ENCODE measurements at places on chromosomes 5 and 9.

- no peak for DNase-seq
Observed at GRCh38 chr5:117295941-117296340, 721.3 kb upstream of the SEMA6A start.

DNA sequence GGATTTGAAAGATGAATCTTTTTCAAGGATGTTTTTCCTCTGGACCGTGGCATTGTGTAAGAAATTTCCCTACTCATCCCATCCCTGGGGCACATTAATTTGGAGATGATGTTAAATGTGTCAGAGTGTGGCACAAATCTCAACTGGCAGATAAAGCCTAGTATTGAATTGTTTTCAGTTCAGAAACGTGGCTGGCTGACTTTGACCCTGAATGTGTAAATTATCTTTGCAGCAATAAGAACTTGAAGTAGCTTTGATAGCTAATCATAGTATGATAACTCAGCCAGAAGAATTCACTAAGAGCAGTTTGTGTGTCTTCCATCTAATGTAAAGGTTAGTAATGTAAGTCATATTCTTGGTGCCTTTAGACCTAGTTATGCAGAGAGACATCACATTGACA, 238.4 kb upstream of the DMRT1 start:
- DNase-seq, result no peak

DNA sequence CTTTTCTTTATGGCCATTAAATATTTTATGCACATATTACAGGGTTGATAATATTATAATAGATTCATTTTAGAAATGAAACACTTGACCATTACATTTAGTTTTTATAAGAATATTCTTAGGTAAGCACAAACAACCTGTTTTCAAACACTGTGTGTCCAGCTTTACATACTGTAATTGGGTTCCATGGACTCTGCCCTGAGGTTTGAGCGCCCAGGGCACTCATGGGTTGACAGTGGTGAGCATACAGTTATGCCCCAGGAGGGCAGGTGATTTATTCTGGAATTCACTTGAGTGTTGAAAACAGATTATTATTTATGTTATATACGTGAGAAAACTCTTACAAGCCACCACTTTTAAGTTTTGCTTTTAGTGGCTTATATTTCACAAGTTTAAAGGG, 33.7 kb downstream of the TRIO start:
- DNase-seq, result no peak

- no peak for DNase-seq
Observed at GRCh38 chr5:148428848-148429247, 45.1 kb downstream of the FBXO38 start.

DNA sequence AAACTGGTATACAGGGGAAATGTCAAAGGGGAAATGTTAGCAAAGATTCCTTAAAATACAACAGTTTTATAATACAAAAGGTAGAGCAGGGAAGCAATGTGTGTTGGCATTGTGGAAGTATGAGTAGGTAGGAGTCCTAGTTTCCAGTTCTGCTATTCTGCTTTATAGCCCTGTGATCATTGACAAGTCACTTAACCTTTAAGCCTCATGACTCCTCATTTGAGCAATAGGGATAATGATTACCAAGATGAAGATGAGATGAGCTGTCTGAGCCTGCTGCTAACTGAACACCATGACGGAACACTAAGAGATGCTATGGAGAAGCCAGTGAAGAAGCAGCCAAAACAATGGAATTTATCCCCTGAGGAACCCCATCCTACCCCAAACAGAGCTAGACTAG, 251.7 kb downstream of the PAPPA start:
- no peak for DNase-seq

- DNase-seq, result no peak
Observed at GRCh38 chr5:147404706-147405105, 105.2 kb downstream of the DPYSL3 start.

- DNase-seq, result no peak
Observed at GRCh38 chr9:131468031-131468430, 34.7 kb upstream of the POMT1 start.

- DNase-seq, result no peak
Observed at GRCh38 chr9:137837345-137838278, 40.0 kb upstream of the CACNA1B start.

DNA sequence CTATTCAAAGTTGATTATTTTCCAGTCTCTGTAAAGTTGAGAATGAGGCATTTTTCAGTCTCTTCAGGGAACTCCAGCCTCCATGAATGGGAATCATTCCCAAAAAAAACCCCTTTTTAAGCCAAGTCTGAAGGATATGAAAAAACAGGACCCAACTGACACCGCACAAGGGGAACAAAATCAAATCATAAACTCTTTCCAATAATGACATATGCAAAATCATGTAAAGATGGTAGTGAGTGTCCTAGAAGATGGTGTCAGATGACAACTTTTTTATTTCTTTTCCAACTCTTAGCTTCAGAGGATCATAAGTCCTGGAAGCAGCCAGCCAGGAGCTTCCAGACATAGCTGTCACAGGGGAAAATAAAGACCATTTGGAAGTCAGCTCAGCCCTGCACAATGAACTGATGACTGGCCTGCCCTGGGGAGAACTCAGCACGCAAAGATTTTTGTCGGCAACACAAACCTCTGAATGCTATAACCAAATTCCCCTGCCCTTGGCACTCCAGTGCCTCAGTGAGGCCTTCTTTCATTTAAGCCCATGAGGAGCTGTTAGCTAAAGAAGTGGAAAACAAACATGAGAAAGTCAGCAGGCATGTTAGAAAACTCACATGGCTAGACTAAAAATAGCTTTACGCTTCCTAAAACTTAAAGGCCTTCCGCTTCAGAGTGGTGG, 85.4 kb downstream of the SLC1A3 start:
- DNase-seq, result no peak

DNA sequence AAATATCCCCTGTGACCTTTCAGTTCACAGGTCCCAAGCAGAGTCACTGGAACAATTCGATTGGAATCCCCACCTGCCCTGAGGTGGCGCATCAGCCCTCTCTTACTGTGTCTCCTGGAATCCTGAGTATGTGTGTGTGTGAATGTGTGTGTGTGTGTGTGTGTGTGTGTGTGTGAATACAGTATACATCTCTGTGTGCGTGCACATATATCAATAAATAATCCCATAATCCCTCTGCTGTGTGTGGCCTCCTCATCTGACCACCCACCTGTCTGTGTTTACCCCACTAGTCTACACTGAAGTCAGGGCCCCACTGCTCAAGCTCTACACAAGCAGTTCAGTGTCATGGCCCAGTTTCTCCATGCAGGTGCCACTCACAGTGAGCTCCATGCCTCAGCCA, 187.4 kb downstream of the ERCC6L2 start:
- DNase-seq, result no peak

DNA sequence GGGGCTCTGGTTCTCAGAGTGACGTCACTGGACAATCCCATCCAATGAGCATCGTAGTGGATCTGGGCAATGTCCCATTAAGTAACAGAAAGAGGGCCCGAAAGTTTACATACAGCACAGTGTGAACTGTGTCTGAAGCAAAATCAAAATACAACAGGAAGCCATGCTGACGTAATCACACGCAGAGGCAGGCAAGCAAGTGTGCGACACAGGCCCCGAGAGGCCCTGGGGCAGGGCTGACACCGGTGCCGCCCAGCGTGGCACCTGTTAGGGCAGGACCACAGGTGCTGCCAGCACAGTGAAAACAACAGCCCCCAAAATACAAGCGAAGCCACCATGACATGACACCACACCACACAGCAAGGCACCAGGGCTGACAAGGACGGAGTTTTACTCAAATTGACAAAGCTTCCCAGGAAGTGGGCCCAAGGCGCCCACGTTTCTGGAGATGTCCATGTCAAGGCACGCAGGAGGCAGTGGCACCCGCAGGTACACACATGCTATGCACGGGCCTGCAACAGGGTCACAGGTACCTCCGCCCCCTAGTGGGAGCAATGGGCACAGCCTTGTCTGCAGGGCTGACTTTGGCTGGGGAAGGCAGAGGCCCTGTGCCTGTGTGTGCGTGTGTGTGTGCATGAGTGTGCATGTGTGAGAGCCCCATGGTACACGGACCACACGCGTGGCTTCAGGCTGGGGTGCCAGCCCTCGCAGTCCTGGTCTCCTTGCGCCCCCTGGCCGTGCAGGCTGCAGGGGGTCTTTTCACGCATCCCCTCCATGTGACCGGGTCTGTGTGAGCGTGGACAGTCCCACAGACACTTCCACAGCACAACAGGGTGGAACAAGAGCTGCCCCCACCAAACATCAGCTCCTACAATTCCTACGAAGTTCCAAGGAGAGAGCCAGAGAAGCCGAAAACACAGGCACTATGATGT, 19.6 kb downstream of the QSOX2 start:
- DNase-seq, result peak; percentile 68

DNA sequence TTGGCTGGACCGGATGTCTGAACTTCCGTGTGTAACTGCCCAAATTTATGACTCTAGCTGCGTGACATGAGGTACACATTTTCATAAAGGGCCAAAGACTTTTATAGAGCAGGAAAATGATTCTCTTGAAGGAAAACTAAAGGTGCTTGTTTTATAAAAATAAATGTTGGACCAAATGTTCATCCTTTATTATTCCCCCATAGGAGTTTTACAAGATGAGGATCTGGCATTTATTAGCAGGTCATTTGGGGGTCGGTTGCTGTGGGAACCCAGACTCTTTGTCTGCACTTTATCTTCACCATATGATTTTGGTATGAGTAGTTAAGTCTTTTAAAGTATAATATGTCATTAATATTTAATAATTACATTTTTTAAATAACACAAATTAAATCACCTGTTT, 571.2 kb downstream of the EFNA5 start:
- no peak for DNase-seq

GRCh38 chr5:122078116-122079110, at the start of gene LOX:
LOX (minus strand) TSS chr5:122078259; CDS start chr5:122077985, 274 bp downstream.
- DNase-seq, result peak; percentile 62

DNA sequence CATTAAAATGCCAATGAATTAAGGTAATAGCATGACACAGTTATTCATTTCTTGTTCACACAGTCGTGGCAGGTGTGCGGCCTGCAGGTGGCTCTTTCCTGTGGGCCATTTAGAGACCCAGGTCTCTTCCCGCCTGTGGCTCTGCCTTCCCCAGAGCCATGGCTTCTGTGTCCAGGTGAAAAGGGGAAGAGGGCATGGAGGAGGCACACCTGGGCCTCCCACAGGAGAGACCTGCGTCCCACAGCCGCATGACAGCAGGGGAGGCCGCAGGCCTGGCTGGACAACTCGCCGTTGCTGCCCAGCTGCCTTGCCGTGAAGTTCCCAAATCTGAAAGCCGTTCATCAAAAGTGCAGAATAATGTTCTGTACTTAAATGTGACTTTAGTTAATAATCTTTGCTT, 14.4 kb upstream of the PLEKHG4B start:
- DNase-seq, result no peak

- DNase-seq, result peak; percentile 6
Observed at GRCh38 chr5:27191786-27192510, 153.6 kb upstream of the CDH9 start.

- DNase-seq, result peak; percentile 34
Observed at GRCh38 chr9:123225374-123225813, 43.0 kb downstream of the STRBP start.

- DNase-seq, result no peak
Observed at GRCh38 chr9:14148501-14149103, 165.3 kb downstream of the NFIB start.

DNA sequence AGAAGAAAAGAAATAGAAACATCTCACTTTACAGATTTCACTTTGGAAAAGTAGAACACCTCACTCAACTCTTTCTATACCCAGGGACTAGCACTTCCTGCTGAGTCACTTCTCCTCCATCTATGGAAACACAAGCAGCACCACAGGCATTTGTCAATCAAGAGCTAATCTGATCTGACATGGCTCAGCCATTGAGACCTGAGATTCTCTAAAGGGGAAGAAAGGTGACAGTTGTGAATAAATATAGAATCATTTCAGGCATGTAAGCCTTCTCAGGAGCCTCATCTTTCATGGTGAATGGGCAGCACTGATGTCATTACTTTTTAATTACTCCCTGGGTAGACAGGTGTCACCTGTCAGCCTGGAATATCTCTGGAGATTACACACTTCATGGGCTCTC, 559.8 kb downstream of the HINT1 start:
- DNase-seq, result peak; percentile 8

- no peak for DNase-seq
Observed at GRCh38 chr5:154947778-154948177, 6.9 kb downstream of the MRPL22 start.

- no peak for DNase-seq
Observed at GRCh38 chr5:54894957-54895815, 90.2 kb downstream of the ESM1 start.

DNA sequence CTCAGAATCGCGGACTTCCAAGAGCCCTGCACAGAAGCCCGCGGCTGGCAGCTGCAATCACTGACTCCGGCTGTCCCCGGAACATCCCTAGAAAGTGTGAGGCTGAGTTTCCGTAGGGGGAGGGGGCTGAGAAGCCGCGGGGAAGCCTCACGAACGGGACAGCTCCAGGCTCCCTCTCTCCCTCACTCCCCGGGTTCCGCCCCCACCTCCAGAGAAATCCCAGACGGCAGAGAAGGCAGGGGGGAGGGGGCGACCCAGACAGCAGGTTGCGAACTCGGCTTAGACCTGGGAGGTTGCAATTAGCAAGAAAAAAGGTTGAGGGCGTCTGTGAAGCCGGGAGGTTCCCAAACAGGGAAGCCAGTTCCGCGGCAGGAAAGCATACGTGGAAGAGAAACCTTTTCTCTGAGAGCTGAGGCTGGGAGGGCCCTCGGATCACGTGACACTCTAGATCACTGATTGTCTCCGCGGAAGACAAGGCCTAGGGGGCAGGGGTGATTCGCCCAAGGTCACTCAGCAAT, 73.8 kb upstream of the CPLX2 start:
- DNase-seq, result no peak

- no peak for DNase-seq
Observed at GRCh38 chr5:143469125-143469524, 65.6 kb upstream of the NR3C1 start.

DNA sequence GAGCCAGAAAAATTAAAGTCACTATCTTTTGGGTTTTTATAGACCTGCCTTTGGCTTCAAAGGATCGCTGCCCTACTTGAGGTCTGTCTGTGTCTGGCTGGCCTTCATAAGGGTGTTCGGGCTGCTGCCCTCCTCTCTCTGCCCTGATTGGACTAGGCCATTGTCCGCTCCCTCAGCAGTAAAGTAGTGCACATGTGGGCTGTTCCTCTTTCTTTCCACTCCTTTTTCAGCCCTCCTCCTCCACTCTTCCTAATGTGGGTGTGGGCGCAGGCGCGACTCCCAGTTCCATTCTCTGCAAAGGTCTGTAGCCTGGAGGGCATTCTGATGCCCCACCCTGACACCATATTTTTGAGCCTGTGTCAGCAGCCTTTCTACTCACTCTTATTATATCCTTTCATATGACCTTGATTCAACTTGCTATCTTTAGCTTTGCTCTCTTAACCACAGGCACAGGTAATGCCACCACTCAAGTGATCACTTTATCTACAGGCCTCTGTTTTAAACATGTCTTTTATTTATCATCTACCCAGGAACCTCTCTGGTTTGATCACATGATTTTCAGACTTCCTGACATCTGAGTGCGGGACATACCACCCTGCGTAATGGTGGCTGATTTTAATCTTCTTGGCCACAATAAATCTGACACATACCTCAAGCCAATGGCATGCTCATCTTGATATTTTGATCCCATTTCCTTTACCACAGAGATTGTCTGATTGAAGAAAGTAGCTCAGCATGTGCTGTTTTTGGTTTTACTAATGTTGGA, 144.5 kb downstream of the AOPEP start:
- peak; percentile 11 for DNase-seq

- no peak for DNase-seq
Observed at GRCh38 chr5:59126708-59127573, 544.1 kb downstream of the RAB3C start.

Data from NB4 (cell line).